Activated T-helper 2 cell treated with anti-CD3 and anti-CD28 coated beads, Interferon-gamma antibody, Interleukin-2, Interleukin-4, amounts not matched to agents 10 μg/mL and 5 μg/mL and 100 μg/mL, durations not matched to agents 14 hours and 24 hours and 36 hours (primary cell): ENCODE measurements at places on chromosomes 4 and X.

DNA sequence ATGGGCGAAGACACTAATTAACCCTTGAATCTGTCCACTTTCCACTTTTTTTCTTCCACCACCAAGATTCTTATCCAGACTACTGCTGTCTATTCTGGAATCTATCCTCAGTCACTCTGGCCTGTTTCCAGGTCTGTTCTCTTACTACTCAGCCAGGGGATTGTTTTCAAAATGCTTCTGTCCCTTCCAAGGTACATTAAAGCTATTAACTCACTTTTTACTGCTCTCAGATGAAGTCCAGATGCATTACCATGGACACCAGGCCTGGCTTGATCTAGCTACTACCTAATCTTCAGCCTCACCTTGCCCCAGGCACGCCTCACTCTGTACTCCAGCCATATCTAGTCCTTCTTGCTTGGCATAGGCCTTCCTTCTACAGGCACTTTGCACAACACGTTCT is 66.4 kb downstream of the GALNT7 start:
- H3K4me3 ChIP-seq: no peak overlapping the region
- peaks cover 2% of the 10 kb centered on the region for H3K4me1 ChIP-seq
- H3K36me3 ChIP-seq: peaks cover 2% of the 10 kb centered on the region
- H3K27ac ChIP-seq: no peak overlapping the region

DNA sequence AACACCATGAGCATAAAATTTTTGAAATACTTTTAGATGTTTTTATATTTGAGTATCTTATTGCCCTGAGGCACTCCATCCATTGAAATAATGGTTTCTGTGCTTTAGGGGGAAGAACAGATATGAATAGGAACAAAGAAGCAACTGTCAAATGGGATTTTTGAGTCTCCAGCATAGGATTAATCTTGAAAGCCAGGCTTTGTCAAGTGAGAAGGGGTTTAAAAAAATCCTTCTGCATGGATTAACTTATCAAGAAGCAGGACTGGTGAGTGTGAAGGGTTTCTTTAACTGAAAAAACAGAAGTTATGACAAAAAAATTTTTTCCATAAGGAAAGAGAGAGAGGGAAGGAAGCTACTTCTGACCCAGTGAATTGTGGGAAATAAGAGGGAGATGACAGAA is 7.6 kb upstream of the NUDT9 start:
- no peaks in the 10 kb centered on the region for H3K4me1 ChIP-seq
- DNase-seq: no peak
- H3K27ac ChIP-seq: no peak overlapping the region
- H3K36me3 ChIP-seq: no peaks in the 10 kb centered on the region
- H3K4me3 ChIP-seq: no peak overlapping the region
- peaks cover 9% of the 10 kb centered on the region for H3K27me3 ChIP-seq

GRCh38 chr4:74206088-74206825 is 48.3 kb downstream of the MTHFD2L start:
- H3K4me3 ChIP-seq: no peak overlapping the region
- no peak for DNase-seq
- H3K4me1 ChIP-seq: peaks cover 12% of the 10 kb centered on the region
- no peaks in the 10 kb centered on the region for H3K27me3 ChIP-seq
- H3K36me3 ChIP-seq: no peaks in the 10 kb centered on the region
- H3K27ac ChIP-seq: peak overlapping the region; percentile 5

DNA sequence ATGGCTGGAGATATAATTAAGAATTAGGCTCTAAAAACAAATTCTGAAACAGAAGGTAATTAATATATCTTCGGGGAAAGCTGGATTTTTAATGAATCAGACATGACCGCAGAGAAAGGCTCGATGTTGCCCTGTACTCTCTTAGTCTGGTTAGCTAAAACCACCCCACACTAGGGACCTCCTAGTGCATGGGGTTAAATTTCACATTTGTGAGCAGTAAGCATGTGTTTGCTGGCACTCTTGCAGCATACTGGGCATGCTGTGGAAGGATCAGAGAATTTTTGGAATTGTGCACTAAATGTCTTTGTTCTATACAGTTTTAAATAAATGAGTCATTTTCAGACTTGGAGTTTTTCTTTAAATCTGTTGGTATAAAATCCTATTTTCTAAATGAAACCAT is 475.6 kb upstream of the FTHL17 start:
- no peaks in the 10 kb centered on the region for H3K27me3 ChIP-seq
- H3K27ac ChIP-seq: no peak overlapping the region

DNA sequence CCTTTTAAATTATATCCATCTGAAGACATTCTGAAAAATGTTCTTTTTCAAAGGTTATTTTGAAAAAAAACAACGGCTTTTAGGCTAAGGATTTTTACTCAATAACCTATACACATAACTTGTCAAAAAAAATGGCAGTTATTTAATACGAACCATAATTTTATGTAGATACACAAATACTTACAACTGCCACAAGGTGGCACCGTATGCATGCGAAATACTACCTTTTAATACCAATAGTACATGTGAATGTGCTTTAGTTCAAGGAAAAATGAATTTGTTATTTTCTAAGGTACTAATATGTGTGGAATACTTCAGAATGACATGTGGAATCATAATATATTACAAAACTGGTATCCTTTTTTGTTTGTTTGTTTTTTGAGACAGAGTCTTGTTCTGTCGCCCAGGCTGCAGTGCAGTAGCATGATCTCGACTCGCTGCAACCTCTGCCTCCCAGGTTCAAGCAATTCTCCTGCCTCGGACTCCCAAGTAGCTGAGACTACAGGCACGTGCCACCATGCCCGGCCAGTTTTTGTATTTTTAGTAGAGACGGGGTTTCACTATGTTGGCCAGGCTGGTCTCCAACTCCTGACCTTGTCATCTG is 4.6 kb upstream of the MAD2L1 start:
- peaks cover 4% of the 10 kb centered on the region for H3K36me3 ChIP-seq
- H3K4me1 ChIP-seq: peaks cover 22% of the 10 kb centered on the region
- H3K27ac ChIP-seq: no peak overlapping the region
- H3K27me3 ChIP-seq: no peaks in the 10 kb centered on the region

DNA sequence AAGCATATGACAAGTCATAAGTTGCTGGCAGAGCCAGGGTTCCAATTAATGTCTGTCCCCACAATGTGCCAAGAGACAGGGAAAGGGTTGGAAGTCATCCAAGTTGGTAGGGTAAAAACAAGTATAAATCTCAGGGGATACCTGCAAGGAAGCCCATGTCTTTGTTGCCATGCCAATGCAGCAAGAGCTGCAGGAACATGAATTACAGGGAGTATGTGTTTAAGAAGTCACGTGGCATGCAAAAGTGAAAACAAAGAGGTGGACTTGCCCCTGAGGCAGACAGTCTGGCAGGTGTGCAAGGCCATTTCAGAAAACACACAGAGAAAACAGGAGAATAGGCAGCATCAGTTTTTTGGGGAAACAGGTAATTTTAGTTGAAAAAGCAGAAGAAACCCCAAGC is 29.4 kb downstream of the C4orf51 start:
- no peak overlapping the region for H3K27ac ChIP-seq
- H3K4me1 ChIP-seq: peaks cover 17% of the 10 kb centered on the region
- no peak for DNase-seq
- no peak overlapping the region for H3K4me3 ChIP-seq
- peaks cover 5% of the 10 kb centered on the region for H3K36me3 ChIP-seq
- no peaks in the 10 kb centered on the region for H3K27me3 ChIP-seq

GRCh38 chr4:24601121-24601520 is 16.8 kb upstream of the DHX15 start:
- H3K27me3 ChIP-seq: peaks cover 3% of the 10 kb centered on the region
- no peak for DNase-seq
- H3K36me3 ChIP-seq: no peaks in the 10 kb centered on the region
- H3K4me3 ChIP-seq: no peak overlapping the region

DNA sequence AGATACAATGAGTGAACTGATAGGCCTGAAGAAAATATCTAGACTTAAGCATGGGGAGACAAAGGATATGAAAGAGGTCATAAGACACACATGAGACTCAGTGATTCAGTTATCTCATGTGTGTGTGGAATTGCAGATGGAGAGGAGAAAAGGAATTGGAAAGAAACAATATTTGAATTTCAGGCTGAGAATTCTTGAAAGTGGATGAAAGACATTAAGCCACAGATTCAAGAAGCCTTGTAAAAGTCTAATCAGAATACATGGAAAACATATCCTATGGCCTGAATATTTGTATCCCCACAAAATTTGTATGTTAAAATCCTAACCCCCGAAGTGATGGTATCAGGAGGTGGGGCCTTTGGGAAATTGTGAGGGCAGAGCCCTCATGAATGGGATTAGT is 28.3 kb downstream of the NSUN7 start:
- H3K4me3 ChIP-seq: no peak overlapping the region
- H3K27me3 ChIP-seq: peaks cover 18% of the 10 kb centered on the region
- H3K27ac ChIP-seq: no peak overlapping the region

GRCh38 chr4:23697001-23697528 is 192.8 kb downstream of the PPARGC1A start:
- H3K4me3 ChIP-seq: no peak overlapping the region
- H3K4me1 ChIP-seq: no peaks in the 10 kb centered on the region
- no peak for DNase-seq

DNA sequence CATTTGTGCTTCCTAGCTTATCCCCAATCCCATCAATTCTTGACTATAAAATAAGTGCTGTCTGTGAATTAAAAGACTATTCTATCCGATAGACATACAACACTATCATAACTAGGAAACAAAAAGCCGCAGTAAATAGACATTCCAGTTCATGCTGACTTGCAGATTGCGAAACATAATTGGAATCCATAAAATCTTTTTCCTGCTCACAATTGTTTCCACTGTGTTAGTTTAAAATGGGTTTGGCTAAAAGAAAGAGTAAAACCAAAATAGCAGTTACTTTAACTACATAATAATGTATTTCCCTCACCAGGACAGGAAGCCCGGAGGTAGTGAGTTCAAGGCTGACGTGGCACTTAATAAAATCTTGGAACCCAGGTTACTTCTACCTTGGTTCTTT is 17.2 kb downstream of the SMIM31 start:
- no peaks in the 10 kb centered on the region for H3K27me3 ChIP-seq
- H3K4me3 ChIP-seq: no peak overlapping the region
- no peaks in the 10 kb centered on the region for H3K36me3 ChIP-seq
- H3K27ac ChIP-seq: no peak overlapping the region

- no peaks in the 10 kb centered on the region for H3K27me3 ChIP-seq
- DNase-seq: no peak
- no peaks in the 10 kb centered on the region for H3K4me1 ChIP-seq
- no peak overlapping the region for H3K4me3 ChIP-seq
- H3K27ac ChIP-seq: no peak overlapping the region
These were observed 301.8 kb upstream of the CTSO start for GRCh38 chr4:156255230-156256007.

GRCh38 chr4:148077581-148077980 is 345.7 kb downstream of the ARHGAP10 start:
- no peak overlapping the region for H3K4me3 ChIP-seq
- peaks cover 43% of the 10 kb centered on the region for H3K36me3 ChIP-seq
- no peak for DNase-seq
- no peaks in the 10 kb centered on the region for H3K27me3 ChIP-seq
- no peak overlapping the region for H3K27ac ChIP-seq

DNA sequence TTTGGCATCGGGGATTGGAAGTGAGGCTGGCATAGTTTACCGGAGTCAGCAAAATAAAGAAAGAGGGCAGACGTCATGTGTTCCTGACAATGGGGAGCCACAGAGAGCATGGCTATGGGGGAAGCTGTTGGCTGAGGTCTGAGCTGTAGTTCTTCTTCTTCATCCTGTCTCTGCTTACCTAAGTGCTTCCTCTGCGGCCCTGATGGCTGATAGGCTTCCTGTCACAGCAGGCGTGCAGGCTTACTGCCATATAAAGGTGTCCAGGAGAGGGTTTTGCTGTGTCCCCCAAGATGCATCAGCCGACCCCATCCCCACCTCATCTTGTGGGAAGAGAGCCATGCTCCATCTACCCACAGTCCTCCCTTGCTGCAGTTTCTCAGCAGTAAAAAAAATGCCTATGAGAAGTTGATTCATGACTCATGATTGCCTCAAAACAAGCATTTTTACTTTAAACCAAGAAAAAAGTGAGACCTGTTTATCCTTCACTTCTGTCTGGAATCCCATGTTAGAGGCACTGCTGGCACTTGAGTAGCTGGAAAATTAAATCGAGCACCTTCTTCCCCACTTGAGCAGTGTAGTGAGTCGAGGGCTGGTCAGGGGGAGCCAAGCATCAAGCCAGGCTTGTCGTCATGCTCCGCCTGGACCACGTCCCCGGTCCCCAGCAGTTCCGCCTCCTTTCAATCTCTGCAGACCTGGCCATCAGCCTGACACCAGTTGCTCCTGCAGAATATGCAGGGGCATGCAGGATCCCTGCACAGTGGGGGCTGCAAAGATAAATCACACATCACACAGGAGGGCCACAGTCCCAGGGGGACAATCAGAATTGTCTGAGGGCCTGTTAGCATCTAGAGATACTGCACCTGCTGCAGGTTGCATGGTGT is 237.8 kb downstream of the EVC2 start:
- no peaks in the 10 kb centered on the region for H3K27me3 ChIP-seq
- H3K4me1 ChIP-seq: no peaks in the 10 kb centered on the region
- H3K27ac ChIP-seq: no peak overlapping the region
- H3K4me3 ChIP-seq: no peak overlapping the region
- H3K36me3 ChIP-seq: no peaks in the 10 kb centered on the region

DNA sequence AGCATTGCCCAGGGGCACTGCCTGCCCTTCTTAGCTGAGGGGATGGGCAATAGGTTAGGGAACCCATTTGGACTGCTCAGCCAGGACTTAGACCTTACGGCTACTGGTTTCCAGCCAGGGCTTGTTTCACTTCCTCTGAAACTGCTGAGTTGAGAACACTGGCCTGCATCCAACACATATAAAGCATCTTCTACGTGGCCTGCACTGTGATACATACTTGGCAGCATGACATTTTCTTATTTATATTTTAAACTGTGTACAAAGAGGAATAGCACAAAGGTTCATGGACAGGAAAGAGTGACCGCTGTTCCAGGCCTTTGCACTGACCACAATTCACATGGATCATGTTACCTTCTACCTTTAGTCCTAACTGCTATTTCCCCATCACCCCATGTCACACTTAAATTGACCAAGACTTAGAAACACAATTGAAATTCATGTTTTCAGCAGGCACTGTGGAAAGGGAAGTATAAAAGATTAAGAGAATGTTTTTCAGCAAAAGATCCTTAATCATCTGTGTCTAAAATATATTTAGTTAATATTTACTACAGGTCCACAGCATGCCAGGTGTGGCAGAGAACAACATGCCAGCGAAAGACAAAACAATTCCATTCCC is 43.7 kb downstream of the NLGN4X start:
- no peak overlapping the region for H3K4me3 ChIP-seq
- H3K36me3 ChIP-seq: no peaks in the 10 kb centered on the region
- no peak for DNase-seq
